ENCODE measurements at places on chromosomes 16 and 17. TPM values are rescaled to one million over a fixed set of nuclear protein-coding genes. Genes with fewer than 3 reads are reported as not detected.

Gene HOXB8
- not detected for total RNA-seq

Gene ALDOA
- total RNA-seq: 2,482 TPM

Gene CMIP
- 39.1 TPM for total RNA-seq

Gene AGRP
- total RNA-seq: not detected

Gene MRPL38
- total RNA-seq: 115 TPM

Gene ZNRF1
- 35.2 TPM for total RNA-seq

Gene VWA3A
- not detected for total RNA-seq

Gene HSD17B2
- total RNA-seq: not detected

Gene GPR139
- not detected for total RNA-seq

Gene PDK2
- total RNA-seq: 9.8 TPM

Gene MARCHF10
- total RNA-seq: not detected

Gene RDM1
- 4.4 TPM for total RNA-seq

Gene KRT33B
- total RNA-seq: not detected

Gene RILP
- total RNA-seq: 2.6 TPM

Gene MYH13
- not detected for total RNA-seq

Gene OR1E2
- total RNA-seq: not detected

Gene NPIPB8
- not detected for total RNA-seq

Gene TTLL6
- not detected for total RNA-seq

Gene PPL
- total RNA-seq: not detected

Gene HSBP1
- total RNA-seq: 80.7 TPM

Gene SYNGR3
- 4.8 TPM for total RNA-seq

Gene TMEM235
- not detected for total RNA-seq

Gene SMIM22
- not detected for total RNA-seq

Gene NHLRC4
- total RNA-seq: 0.87 TPM

Gene LRRC46
- total RNA-seq: 0.82 TPM

Gene C16orf46
- 0.28 TPM for total RNA-seq

Gene SYCE1L
- 4.3 TPM for total RNA-seq

Gene SUZ12
- 67.2 TPM for total RNA-seq

Gene DPEP2
- total RNA-seq: 3.2 TPM

Gene GH2
- not detected for total RNA-seq

Gene KCNJ18
- not detected for total RNA-seq

Gene RNF157
- 24.0 TPM for total RNA-seq

Gene KRT12
- total RNA-seq: not detected

Data from activated CD4-positive, alpha-beta T cell treated with anti-CD3 and anti-CD28 coated beads for 36 hours (primary cell).